ENCODE measurements at places on chromosomes 13 and 19.

GRCh38 chr13:30753030-30753616 is 17.8 kb downstream of the ALOX5AP start:
- no peak for DNase-seq

DNA sequence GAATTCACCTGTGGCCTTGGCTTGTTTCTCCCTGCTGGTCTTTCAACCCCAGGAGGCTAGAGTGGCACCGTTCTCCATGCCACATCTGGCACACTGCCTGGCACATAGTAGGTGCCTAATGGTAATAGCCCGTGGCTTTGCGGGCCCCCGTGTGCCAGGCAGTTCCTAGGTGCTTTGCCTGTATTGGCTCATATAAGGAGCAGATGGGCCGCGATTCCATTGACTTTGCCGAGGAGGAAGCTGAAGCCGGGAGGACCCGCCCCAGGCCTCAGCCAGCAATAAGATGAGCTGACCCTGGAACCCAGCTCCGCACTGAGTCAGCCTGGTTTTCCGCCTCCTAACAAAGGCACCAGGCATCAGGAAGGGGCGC is 807 bp downstream of the PGLYRP1 start:
- no peak for DNase-seq

DNA sequence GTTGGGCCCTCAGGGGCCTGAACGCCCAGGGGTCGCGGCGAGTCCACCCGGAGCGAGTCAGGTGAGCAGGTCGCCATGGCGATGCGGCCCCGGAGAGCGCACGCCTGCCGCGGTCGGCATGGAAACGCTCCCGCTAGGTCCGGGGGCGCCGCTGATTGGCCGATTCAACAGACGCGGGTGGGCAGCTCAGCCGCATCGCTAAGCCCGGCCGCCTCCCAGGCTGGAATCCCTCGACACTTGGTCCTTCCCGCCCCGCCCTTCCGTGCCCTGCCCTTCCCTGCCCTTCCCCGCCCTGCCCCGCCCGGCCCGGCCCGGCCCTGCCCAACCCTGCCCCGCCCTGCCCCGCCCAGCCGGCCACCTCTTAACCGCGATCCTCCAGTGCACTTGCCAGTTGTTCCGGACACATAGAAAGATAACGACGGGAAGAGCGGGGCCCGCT is at the start of gene CCNA1:
Gene CCNA1 (plus strand): TSS at position 390 of the 439 bp plus-strand sequence. CDS start 562 bp downstream, outside the sequence.
- peak; percentile 88 for DNase-seq

GRCh38 chr19:20313894-20314293 is 146.9 kb downstream of the ZNF486 start:
- no peak for DNase-seq

DNA sequence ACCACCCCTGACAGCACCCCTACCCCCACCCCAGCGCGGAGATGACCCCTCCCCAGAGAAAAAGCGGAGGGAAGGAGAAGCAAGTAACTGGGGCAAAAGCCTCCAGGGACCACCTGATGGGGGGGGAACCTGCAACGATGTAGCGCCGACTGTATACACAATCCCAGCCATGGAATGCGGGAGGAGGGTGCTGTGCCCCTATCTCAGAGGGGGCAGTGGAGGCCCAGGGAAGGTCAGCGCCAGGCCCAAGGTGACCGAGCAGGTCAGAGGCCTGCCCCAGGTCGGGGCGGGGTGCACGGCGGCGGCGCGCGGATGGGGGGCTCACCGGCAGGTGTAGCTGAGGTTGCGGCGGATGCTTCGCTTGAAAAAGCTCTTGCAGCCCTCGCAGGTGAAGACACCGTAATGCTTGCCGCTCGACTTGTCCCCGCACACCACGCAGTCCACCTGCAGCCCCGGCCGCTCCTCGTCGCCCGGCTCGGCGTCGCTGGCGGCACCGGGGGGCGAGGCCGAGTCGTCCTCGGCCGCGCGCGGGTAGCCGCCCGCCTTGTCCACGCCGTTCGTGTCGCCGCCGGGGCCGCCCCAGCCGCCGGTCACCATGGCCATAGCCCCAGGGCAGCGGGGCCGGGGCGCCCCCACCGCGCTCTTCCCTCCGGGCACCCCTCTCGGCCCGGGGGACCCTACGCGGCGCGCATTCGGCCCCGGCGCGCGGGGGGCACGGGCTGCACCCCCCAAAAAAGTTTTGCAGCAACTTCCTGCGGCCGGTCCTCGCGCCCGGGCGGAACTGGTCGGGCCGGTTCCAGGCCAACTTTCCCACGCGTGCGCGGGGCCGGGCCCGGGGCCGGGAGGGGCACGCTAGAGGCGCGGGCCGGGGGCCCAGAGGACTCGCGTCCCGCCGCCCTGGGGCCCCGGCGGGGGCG is 843 bp downstream of the NR2F6 start:
- no peak for DNase-seq

GRCh38 chr13:110398564-110399507 is 91.8 kb downstream of the COL4A2 start:
- no peak for DNase-seq

- DNase-seq = no peak
Measured at GRCh38 chr13:31361673-31362072, 161.9 kb downstream of the B3GLCT start.

GRCh38 chr13:45717349-45717748 is 15.2 kb downstream of the CBY2 start:
- no peak for DNase-seq

DNA sequence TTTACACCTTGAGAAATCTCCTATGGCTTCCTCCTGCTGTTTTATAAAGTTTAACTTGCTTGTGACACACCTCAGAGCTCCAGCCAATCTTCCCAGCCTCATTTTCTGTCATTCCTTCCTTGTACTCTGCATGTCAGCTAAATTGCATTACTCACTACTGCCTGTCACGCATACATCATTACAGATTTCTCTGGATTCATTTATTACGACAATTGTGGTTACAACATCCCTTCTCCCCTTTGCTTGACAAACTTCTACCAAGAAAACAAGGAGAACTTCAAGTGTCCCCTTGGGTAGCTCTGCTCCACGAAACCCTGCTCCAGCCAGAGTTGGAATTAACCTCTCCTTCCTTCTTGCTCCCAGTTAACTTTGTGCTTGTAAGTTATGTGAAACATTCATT is 22.0 kb upstream of the GPR18 start:
- DNase-seq = peak; percentile 81

DNA sequence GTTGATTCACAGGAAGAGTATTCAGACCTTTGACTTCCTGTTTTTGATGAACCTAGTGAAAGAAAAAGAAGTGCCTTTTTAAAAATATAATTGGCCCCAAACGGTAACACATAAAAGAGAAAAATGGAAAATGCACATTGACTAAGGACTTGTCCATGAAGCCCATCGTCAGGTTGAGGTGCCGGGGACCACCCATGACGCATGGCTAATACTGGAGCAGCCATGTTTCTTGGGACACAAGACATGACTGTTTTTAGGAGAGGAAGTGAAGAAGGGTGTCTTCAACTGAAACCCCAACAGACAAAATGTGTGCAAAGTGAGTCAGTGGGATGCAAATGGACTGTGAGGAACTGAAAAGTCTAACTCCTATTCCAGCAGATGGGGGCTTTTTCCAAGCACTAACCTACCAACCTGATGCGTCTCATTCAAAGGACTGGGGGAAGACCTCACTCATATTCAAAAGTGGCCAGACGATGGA is 459.4 kb downstream of the FOXO1 start:
- DNase-seq = no peak

- no peak for DNase-seq
Measured at GRCh38 chr19:993361-993830, 6.8 kb upstream of the GRIN3B start.

DNA sequence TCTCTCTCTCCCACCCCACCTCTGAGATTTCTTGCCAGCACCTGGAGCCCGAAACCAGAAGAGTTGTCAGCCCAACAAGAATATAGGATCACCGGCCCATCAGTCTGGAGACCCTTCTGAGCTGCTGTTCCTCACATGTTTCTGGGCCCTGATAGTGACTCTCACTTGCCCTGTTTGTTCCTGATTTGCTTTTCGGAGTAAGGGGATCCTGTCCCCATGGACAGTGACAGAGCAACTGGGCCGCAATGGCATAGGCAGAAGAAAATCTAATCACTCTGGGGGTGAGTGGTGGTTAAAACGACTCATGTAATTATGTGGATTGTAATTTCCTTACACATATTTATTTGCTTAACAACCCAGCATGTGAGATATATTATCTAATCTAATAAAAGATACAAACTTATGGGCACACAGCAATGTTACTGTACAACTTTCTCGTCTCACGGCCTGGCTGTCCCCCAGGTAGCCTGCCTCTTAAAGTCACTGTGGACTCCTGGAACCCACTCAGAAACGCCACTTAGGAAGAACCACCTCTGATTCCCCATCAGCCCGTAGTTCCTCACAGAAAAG is 663 bp upstream of the SMAD9 start:
- DNase-seq = no peak

DNA sequence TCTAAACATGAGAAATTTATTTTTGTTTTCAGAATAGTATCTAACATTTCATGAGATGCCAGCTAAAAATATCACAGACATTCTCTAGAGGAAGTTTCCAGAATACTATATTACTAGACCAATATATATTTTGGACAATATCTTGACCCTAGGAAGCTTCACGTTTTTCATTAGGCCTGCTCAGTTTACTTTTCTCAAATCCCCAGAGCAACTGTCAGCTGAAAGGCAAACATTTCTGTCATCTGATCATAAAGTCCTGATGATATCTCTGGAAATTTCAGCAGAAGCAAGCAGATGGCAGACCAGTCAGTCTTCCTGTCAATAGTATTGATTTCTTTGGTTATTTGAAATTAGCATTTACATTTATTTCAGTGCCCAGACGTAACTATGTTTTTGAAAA is 4.0 kb downstream of the POSTN start:
- DNase-seq = no peak

GRCh38 chr19:56348289-56348877 is 33.7 kb upstream of the ZSCAN5A start:
- peak; percentile 42 for DNase-seq

GRCh38 chr19:9132422-9132821 is 5.7 kb upstream of the OR7G3 start:
- DNase-seq = no peak

DNA sequence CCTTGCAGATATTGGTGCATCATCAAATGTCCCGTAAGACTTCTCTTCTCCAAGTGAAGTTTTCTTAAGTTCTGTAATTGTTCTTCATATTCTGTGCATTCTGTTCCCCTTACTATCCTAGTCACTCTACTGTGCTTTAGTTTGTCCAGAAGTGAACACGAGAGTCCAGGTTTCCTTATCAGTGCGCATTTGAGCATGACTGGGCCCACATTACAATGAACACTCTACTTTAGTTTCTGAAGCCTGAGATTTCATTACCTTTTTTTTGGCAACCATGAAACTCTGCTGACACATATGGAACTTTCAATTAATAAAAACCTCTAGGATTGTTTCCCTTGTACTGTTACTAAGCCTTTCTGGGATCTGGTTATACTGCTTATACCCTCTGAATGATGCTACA is 270.0 kb downstream of the KCNRG start:
- DNase-seq = no peak

DNA sequence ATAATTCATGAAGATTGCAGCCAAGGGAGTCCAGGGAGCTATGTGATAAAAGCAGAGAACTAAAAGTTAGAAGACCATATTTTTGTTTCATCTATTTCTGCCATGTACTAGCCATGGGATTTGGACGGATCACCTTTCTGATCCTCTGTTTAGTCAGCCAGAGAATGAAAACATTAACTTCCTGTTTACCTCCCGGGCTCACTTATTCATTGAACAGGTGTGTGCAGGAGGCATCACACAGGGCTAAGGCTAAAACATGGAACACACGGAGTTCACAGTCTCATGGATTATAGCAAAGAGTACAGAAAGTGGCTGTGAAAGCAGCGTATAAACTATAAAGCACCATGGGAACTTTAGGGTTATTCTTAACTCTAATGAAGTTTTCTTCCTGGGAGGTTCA is 96.8 kb downstream of the GPR12 start:
- no peak for DNase-seq

DNA sequence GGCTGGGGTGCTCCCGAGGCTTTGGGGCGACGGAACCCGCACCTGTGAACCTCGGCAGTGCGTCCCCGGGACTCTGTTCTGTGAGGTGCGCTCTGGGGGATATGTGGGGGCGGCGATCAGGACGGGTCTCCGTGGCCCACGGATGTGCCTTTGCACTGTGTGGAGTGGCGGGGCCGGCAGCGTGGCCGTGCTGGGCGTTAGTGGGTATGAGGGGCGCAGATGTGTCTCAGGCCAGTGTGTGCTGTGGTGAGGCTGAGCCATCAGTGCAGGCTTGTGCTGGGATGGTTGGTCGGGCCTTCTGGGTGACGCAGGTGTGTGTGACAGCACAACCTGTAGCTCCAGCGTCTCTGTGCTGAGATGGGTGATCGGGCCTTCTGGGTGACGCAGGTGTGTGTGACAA is 16.9 kb downstream of the ZNF331 start:
- DNase-seq = no peak

DNA sequence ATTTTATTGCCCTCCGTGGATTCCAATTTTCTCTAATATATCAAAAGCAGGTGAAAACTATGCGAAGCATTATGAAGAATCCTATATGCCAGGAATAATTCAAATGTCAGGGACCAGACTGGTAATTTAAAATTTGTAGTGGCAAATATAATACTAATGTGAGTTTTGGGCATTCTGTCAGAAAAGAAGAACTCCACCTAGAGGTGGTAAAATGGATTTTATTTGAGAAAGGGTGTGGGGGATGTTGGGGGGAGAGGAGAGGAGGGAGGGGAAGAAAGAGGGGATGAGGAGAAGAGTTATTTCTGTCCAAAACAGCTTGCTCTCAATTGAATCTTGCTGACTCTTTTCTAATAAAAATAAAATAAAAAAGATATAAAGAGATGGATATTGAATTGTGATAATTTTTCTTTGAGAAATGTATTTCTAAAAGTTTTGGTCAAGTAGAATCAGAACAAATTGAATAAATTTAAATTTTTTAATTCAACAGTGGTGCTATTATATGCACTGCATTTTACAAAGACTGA is 929.3 kb upstream of the SLITRK5 start:
- no peak for DNase-seq

DNA sequence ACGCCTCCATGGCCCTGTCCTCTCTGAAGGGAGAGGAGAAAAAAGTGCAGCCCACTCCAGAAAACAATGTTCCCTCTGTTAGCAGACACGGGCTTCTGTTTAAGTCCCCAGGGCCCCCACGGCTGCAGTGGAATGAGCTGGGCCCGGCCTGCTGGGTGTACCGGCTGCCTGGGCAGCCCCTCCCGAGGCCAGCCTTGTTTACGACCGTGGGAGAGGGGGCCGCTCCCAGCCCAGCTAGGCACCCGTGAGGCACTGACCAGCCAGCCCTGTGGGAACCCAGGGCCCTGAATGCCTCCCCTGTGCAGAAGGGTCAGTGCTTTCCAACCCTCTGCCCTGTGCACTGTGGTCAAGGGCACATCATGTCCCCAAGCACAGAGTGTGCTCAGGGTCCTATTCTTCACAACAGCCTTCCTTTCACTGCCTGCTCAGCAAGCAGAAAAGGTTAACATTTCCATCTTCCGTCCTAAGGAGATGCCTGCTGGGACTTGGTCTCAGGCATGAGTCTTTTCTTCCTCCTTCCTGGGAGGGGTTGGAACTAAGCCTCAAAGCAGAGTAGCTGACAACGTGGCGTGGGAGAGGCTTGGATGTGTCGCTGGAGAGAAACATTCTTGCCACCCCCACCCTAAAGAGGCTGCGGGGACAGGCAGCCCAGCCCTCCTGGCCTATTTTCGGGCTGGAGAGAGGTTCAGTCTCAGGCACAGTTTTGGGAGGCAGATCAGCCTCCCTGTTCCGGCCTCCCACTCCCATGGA is 90.1 kb downstream of the RGCC start:
- no peak for DNase-seq

GRCh38 chr13:30796631-30797601 is 61.6 kb downstream of the ALOX5AP start:
- peak; percentile 50 for DNase-seq

GRCh38 chr13:23760000-23760399 is 129.2 kb downstream of the MIPEP start:
- no peak for DNase-seq
